Activated CD4-positive, alpha-beta T cell treated with anti-CD3 and anti-CD28 coated beads, Interleukin-2, amount 50 U/mL, for 1 hour (primary cell): ENCODE measurements at places on chromosomes 3 and 15.

GRCh38 chr15:88982304-88982945 is 69.2 kb upstream of the MFGE8 start:
- DNase-seq = no peak

- DNase-seq = no peak
These were observed 150.7 kb downstream of the SSR3 start for GRCh38 chr3:156404217-156404616.

GRCh38 chr3:79517766-79518413 is 249.9 kb downstream of the ROBO1 start:
- DNase-seq = no peak

DNA sequence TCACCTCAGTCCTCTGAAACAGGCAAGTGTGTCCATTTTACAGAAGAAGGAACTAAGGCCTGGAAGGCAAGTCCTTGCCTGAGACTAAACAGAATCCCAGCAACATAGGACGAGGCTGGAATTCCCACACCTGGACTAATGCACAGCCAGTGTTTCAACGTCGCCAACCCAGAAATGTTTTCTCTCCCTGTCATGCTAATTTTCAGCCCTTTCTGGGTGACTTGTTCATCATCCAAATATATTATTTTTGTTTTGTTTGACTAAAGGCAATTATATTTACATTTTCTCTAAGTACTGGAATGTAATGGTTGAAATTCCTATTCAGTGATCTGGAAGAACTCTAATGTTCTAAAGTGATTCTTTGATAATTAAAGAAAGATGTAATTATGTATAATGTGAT is 51.8 kb downstream of the BTD start:
- DNase-seq = no peak

DNA sequence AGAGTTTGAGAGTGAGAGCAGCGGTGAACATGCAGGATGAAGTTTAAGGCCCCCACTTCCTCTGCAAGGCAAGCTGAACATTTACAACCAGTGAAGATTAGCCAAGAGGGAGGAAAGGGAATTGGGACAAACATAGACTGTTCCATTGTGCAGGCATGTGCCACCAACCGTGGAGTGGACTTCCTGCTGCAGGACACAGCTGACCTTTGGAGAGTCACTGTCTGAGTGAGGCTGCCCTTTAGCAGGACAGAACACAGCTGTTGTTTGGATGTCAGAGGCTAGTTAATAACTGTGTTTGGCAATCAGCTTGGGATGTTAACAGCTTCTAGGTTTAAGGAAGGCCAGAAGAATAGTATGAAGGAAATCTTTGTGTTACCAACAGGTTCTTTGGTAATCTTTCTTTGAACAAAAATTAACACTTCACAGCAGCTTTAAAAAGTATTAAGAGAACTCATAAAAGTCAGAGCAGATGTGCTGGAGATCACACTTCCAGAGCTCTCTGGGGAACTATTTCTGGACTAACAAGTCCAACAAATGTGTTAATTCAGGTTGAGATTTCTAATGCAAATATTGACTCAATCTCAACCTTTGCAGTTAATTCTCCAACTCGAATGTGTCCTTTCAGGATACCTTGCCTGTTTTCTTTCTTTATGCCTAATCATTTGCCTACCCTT is 31.4 kb downstream of the CTDSPL start:
- DNase-seq = no peak

DNA sequence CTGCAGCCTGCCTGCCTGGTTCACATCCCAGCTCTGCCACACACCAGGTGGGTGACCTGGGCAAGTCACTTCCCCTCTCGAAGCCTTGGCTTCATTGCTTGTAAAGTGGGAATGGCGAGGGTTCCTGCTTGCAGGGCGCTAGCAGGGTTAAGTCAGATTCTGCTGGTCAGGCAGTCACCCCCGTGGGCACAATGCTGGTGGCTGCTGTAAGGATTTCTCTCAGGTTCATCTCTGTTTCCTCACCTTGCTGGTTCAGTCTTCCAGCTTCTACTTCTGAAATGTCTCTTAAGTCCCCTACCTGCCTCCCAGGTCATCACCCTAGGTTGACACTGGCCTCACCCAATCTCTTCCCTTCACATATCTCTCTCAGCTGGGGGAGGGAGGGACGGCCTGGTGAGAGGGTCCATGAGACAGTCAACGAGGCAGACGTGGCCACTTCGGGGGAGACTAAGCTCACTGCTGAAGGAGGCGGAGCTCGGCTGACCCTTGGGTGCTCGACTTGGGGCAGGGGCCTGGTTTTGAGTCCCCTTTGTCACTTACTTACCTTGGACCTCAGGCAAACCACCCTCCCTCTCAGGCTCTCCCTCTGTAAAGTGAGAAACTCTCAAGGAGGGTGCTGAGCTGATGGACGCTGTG is 11.5 kb downstream of the CTSH start:
- DNase-seq = no peak

DNA sequence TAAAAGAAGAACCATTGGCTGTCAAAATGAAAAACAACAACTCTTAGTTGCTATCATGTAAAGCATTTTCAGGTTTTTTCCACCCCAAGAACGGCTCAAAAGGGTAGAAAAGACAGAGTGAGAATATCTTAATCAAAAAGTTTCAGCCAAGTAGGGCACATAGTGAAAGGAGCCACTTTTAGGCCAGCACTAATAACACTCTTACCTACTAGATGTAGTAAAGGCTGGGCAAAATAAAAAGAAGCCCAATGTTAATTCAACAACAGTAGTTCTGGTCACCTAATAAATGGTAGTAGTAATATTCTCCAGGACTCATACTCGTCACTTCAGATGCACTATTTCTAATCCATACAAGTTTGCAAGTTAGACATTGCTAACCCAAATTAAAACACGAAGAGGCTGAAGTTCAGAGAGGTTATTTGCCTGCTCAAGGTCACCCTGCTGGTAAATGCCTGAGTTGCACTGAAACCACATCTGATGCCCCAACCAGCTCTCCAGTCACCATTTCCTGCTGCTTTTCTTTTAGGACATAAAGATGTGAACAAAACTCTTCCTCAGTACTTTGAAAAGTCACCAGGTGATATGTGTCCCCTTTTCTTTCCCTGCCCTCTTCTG is 7.5 kb downstream of the GOLIM4 start:
- DNase-seq = no peak

GRCh38 chr3:95434491-95434890 is 1371.6 kb downstream of the NSUN3 start:
- DNase-seq = no peak

GRCh38 chr3:44117736-44118135 is 124.0 kb upstream of the TOPAZ1 start:
- no peak for DNase-seq

GRCh38 chr3:17840126-17840525 is 97.7 kb upstream of the TBC1D5 start:
- no peak for DNase-seq

- DNase-seq = no peak
These were observed 141.2 kb upstream of the GADL1 start for GRCh38 chr3:31035681-31036080.

DNA sequence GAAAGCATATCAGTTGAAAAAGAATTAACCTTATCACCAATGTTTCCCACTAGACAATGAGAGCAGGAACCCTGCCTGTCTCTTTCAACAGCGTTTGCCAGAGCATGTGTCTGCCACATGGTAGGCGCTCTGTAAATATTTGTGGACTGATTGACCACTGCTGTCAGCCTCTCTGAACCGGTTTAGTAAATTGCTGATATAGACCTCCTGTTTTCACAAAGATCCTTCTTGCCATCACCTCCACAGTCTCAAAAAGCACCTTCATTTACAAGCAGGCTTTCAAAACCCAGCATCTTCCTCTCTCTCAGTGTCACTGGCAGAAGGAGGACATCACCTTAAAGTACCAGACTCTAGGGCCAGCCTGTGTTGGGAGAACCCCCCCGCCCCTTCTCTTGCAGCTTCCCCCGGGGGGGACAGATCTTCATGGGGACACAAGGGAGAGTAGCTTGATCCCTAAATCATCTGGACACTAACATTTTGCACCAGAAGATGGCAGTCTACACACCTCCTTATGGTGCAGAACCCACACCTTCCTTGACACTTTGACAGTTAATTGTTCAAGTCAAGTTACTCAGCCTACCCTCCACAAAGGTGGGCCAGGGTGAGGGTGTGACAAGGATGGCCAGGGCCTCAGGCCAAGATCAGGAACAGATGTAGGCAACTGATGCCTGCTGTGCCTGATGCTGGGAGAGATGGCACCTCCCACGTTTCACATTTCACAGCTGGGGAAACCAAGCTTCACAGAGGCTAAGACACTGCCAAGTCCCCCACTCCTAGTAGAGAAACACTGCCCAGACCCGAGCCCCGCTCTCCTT is 37.8 kb upstream of the USP3 start:
- no peak for DNase-seq
